Left ventricle myocardium inferior (tissue), 1 donor: ENCODE measurements at places on chromosomes 5 and 9. TPM values are rescaled to one million over a fixed set of nuclear protein-coding genes. Genes with fewer than 3 reads are reported as not detected.
A peak's percentile ranks its signal among the peaks of the same experiment; 100 is the strongest.

DNA sequence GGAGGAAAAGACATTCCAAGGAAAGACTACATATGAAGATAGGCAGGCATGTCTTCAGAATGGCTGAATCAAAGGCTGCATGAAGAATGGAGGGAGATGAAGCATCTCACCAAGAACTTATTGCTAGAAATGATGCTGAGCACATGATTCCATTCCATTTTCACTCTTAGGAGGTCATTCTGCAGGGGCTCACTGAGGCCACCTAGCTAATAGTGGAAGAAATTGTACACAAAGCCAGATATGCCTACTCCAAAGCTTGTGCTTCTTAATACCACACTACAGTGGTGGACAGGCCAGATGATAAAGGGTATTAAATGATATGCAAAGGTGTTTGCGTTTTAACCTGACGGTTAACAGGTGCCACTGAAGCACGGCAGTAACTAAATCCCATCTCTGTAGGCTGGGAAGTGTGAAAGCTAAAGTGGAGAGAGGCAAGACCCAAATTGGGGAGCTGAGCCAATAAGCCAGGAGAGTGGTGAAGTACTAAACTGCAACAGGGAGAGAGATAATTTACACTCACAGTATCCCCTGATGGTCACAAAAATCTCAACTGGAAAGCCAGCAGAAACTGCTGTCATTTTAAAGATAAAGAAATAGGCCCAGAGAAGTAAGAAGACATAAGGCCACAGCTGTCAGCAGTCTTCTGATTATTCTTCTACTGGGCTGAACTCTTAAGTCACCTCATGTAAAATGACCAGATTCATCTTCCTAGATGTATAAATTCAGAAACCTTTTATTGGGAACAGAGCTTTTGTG lies 14.6 kb downstream of the NDUFA8 start:
- H3K27me3 ChIP-seq, result no peaks in the 10 kb centered on the region
- H3K27ac ChIP-seq, result peak overlapping the region; percentile 69
- peaks cover 77% of the 10 kb centered on the region for H3K36me3 ChIP-seq
- H3K4me3 ChIP-seq, result no peak overlapping the region

DNA sequence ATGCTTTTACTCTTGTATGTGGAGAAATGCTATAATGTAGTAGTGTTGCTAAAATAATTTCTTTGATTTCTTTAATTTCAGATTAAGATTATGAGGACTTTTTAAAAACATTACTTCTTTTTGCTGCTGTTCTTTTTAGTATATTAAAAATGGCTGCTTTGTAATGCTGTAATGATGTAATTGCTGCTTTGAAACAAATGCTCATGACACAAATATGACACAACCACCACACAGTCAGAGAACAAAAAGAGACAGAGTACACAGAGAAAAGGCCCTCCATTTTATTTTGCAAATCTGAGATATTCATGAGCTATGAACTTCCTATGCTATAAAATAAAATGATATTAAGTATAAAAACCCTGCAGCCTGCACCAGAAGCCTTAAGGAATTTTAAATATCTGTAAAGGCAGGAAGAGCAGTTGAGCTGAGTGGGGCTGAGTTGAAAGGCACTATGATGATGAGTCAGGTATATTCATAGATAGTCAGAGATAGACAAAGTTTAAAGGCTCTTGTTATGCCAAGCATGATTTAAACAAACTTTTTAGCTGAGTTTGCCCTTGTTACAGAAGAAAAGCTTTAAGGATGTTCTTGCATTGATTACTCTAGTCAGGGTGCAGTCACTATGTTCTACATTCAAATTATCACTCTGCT lies 5.1 kb upstream of the POU5F2 start:
- no peak overlapping the region for H3K27ac ChIP-seq
- no peaks in the 10 kb centered on the region for H3K27me3 ChIP-seq
- H3K36me3 ChIP-seq, result no peaks in the 10 kb centered on the region
- H3K4me1 ChIP-seq, result no peaks in the 10 kb centered on the region

GRCh38 chr5:139854029-139854605 lies 58.5 kb downstream of the PSD2 start:
- no peaks in the 10 kb centered on the region for H3K27me3 ChIP-seq
- H3K36me3 ChIP-seq, result peaks cover 4% of the 10 kb centered on the region
- peaks cover 5% of the 10 kb centered on the region for H3K4me1 ChIP-seq
- H3K4me3 ChIP-seq, result no peak overlapping the region
- H3K27ac ChIP-seq, result no peak overlapping the region

- H3K27me3 ChIP-seq, result peaks cover 11% of the 10 kb centered on the region
- DNase-seq, result no peak
- H3K36me3 ChIP-seq, result no peaks in the 10 kb centered on the region
- H3K27ac ChIP-seq, result no peak overlapping the region
- H3K4me1 ChIP-seq, result no peaks in the 10 kb centered on the region
Observed at GRCh38 chr5:76544268-76544926, 78.8 kb downstream of the F2RL2 start.

The NFX1 gene
- 31.4 TPM for total RNA-seq

DNA sequence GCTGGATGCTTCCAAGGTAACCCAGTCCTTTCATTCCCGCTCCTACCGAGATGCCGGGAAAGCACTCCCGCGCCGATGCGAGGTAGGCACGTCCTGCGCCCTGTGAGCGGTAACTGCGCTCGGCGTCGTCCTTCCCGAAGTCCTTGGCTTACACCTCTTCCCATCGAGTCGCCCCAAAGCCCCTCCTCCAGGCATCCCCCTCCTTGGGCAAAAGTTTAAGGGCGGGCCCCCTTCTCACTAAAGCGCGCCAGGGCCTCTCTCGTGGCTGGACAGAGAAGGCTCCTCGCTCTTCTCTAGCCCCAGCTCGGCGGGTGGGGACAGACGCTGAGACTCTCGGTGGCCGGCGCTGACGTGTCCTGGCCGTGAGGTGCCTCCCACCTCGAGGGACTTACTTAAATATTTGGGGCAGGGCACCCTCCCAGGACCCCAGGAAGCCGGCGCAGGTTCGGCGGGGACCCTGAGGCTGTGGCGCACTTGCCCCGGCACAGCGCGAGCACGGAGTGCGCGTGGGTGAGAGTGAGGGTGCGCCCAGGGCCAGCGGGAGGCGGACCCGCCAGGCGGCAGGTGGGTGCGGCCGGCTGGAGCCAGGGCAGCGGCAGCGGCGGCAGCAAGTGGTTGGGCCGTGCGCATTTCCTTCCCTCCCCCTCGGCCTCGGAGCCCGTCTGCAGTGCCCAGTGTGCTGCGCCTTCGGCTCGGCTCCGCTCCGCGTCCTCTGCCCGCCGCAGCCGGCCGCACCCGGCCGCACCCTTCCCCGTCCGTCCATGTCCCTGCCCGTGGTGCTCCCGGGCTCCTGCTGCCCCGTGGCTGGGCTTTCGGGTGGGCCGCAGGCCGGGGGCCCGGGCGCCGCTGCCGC lies at the start of gene ENTREP1:
TSS of gene ENTREP1 (plus strand) at position 667 of the 853 bp plus-strand sequence. CDS start at position 762, 95 bp downstream.
- H3K4me3 ChIP-seq, result peak within 1 kb of the TSS; percentile 81
- H3K36me3 ChIP-seq, result no peaks in the 10 kb centered on the region
- H3K27me3 ChIP-seq, result peaks cover 5% of the 10 kb centered on the region

The PPWD1 gene
- total RNA-seq, result 19.7 TPM

The C7 gene
- total RNA-seq, result 175 TPM

DNA sequence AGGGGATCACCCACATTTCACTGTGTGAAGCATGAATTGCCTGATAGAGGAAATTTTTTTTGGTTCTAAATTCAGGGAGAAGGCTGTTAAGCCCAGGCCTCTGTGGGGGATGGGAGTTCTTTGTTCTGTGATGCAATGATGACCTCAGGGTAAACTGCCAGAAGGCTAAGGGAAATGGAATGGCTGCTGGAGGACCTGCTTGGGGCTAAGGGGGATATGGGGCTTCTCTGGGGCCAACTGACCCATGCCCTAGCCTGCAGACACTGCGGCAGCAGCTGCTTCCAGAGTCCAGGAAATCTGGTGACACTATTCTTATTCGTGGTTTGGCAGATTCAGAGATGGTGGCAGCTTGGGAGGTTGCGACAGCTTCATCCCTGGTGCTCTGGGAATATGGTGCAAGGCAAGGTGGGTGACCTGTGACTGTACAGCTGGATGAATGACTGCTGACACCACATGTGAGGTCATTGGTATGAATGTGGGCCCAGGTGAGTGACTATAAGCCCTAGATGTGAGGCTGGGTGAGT lies 30.3 kb downstream of the VCP start:
- no peak overlapping the region for H3K4me3 ChIP-seq
- no peaks in the 10 kb centered on the region for H3K4me1 ChIP-seq
- H3K27me3 ChIP-seq, result no peaks in the 10 kb centered on the region
- DNase-seq, result no peak
- H3K27ac ChIP-seq, result no peak overlapping the region
- peaks cover 65% of the 10 kb centered on the region for H3K36me3 ChIP-seq

The GPR151 gene
- total RNA-seq, result not detected

- H3K27me3 ChIP-seq, result no peaks in the 10 kb centered on the region
- no peaks in the 10 kb centered on the region for H3K4me1 ChIP-seq
- H3K27ac ChIP-seq, result no peak overlapping the region
- no peak overlapping the region for H3K4me3 ChIP-seq
- no peaks in the 10 kb centered on the region for H3K36me3 ChIP-seq
- DNase-seq, result no peak
Observed at GRCh38 chr9:18010492-18010891, 431.6 kb downstream of the SH3GL2 start.

DNA sequence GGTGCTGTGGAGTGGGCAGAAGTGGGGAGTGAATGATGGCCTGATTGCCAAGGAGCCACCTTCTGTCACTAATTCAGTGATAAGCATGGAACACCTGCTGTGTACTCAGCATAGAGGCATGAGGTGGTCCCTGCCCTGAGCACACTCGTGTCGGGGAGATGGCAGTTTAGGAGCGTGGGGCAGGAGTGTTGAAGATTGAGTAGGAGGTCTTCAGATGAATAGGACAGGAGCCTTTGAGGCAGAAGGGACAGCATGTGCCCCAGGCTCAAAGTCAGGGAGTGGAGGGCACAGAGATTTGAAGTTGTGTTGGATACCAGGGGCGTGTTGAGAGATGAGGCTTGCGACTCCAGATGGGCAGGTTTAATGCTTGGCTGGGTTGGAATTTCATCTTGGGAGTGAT lies 55.0 kb downstream of the ZNF618 start:
- H3K4me1 ChIP-seq, result peaks cover 15% of the 10 kb centered on the region
- H3K36me3 ChIP-seq, result no peaks in the 10 kb centered on the region
- peaks cover 6% of the 10 kb centered on the region for H3K27me3 ChIP-seq
- no peak for DNase-seq
- no peak overlapping the region for H3K27ac ChIP-seq
- no peak overlapping the region for H3K4me3 ChIP-seq

DNA sequence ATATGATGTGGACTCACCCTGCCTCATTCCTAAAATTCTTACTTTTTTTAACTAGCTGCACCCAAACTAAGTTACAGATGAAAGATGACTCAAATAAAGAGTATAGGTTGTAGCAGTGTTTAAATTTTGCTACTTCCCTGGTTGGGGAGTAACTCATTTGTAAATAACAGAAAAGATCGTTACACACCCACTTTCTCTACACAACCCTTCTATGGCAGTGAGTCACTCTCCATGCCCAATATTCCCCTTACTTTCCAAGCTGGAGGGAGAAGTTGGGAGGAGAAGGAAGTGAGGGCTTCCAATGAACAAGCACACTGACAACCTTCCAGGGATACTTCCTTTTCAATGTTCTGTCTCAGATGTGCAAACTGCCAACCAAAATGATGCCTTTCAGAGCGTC lies 1.9 kb downstream of the RASEF start:
- no peak overlapping the region for H3K4me3 ChIP-seq
- H3K4me1 ChIP-seq, result peaks cover 19% of the 10 kb centered on the region
- no peak for DNase-seq
- H3K36me3 ChIP-seq, result no peaks in the 10 kb centered on the region

- H3K27ac ChIP-seq, result no peak overlapping the region
- DNase-seq, result no peak
- no peaks in the 10 kb centered on the region for H3K27me3 ChIP-seq
Observed at GRCh38 chr5:177163500-177163899, 29.9 kb downstream of the NSD1 start.

- peak overlapping the region; percentile 90 for H3K27ac ChIP-seq
- H3K4me1 ChIP-seq, result peaks cover 31% of the 10 kb centered on the region
Observed at GRCh38 chr9:94140791-94141790, 56.8 kb downstream of the PTPDC1 start.

GRCh38 chr5:136051486-136052220 lies 22.9 kb downstream of the TGFBI start:
- no peaks in the 10 kb centered on the region for H3K27me3 ChIP-seq
- no peak for DNase-seq
- no peak overlapping the region for H3K4me3 ChIP-seq
- H3K4me1 ChIP-seq, result peaks cover 42% of the 10 kb centered on the region
- H3K36me3 ChIP-seq, result peaks cover 44% of the 10 kb centered on the region

- H3K4me1 ChIP-seq, result no peaks in the 10 kb centered on the region
- no peaks in the 10 kb centered on the region for H3K36me3 ChIP-seq
- DNase-seq, result no peak
- H3K27ac ChIP-seq, result no peak overlapping the region
- no peak overlapping the region for H3K4me3 ChIP-seq
- peaks cover 40% of the 10 kb centered on the region for H3K27me3 ChIP-seq
Observed at GRCh38 chr5:137032929-137033328, 466.2 kb downstream of the SPOCK1 start.

GRCh38 chr9:16347886-16348285 lies 522.6 kb downstream of the BNC2 start:
- no peaks in the 10 kb centered on the region for H3K27me3 ChIP-seq
- H3K4me1 ChIP-seq, result peaks cover 25% of the 10 kb centered on the region
- no peak overlapping the region for H3K4me3 ChIP-seq
- no peak for DNase-seq

DNA sequence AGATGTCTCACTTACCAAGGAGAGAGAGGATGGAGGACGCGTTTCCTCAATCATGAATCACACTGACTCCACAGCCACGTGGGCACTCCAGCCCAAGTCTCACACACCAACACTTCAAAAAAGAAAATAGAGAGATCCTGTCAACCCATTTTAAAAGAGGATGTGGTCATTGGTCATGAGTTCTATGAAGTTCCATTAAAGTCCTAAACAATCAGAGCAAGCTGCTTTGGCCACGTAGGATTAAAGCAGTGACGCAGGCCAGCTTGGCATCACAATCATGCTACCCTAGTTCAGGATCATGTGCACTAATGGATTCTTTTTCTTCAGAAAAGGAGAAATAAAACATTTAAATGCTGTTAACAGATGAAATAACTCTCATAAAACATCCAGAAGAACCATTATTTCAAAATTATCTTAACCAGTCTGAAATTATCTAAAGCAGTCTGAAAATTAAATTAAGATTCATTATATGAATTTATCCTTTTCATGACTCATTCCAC lies 108.1 kb downstream of the SEMA5A start:
- H3K4me1 ChIP-seq, result peaks cover 22% of the 10 kb centered on the region
- H3K27me3 ChIP-seq, result no peaks in the 10 kb centered on the region
- DNase-seq, result no peak
- no peaks in the 10 kb centered on the region for H3K36me3 ChIP-seq

The OLFML2A gene
- 41.1 TPM for total RNA-seq

- no peaks in the 10 kb centered on the region for H3K27me3 ChIP-seq
- no peak overlapping the region for H3K4me3 ChIP-seq
- H3K27ac ChIP-seq, result no peak overlapping the region
- H3K4me1 ChIP-seq, result no peaks in the 10 kb centered on the region
Observed at GRCh38 chr5:83839788-83840187, 119.1 kb upstream of the HAPLN1 start.

- peak within 1 kb of the TSS; percentile 92 for H3K27ac ChIP-seq
- peaks cover 53% of the 10 kb centered on the region for H3K4me1 ChIP-seq
- peak within 1 kb of the TSS; percentile 77 for H3K4me3 ChIP-seq
- no peaks in the 10 kb centered on the region for H3K36me3 ChIP-seq
- DNase-seq, result peak; percentile 31
Observed at GRCh38 chr5:107670932-107671741, at the start of gene EFNA5. TSS of gene EFNA5 (minus strand) at chr5:107670937.
